ENCODE measurements at places on chromosomes 1 and 21. TPM values are rescaled to one million over a fixed set of nuclear protein-coding genes. Genes with fewer than 3 reads are reported as not detected.

LCE2C gene
- total RNA-seq = not detected

BCAN gene
- not detected for total RNA-seq

PLCH2 gene
- 0.31 TPM for total RNA-seq

ADORA1 gene
- total RNA-seq = 2.2 TPM

CNR2 gene
- 0.09 TPM for total RNA-seq

LCK gene
- total RNA-seq = 6.8 TPM

DLGAP3 gene
- total RNA-seq = 0.28 TPM

FCGR3B gene
- 3.7 TPM for total RNA-seq

PBX1 gene
- 56.0 TPM for total RNA-seq

LHX4 gene
- total RNA-seq = 0.28 TPM

LHX8 gene
- not detected for total RNA-seq

CSMD2 gene
- 0.60 TPM for total RNA-seq

PFKFB2 gene
- total RNA-seq = 4.0 TPM

SLC9C2 gene
- 0.56 TPM for total RNA-seq

PRPF38A gene
- 24.0 TPM for total RNA-seq

DIRAS3 gene
- total RNA-seq = 3.4 TPM

SEMA4A gene
- total RNA-seq = 35.1 TPM

- no peak for DNase-seq
Observed at GRCh38 chr1:171055966-171056643, 34.6 kb upstream of the FMO3 start.

- DNase-seq = no peak
Observed at GRCh38 chr1:172781513-172782140, 122.7 kb downstream of the FASLG start.

GRCh38 chr1:51313268-51313852, 17.0 kb downstream of the TTC39A start:
- no peak for DNase-seq

GRCh38 chr1:59062743-59063142, 234.2 kb upstream of the FGGY start:
- no peak for DNase-seq

- DNase-seq = no peak
Observed at GRCh38 chr1:41955461-41956159, 36.9 kb upstream of the HIVEP3 start.

GRCh38 chr1:67241200-67241746, 66.4 kb upstream of the IL12RB2 start:
- no peak for DNase-seq

GRCh38 chr1:11671205-11671543, 7.2 kb downstream of the FBXO6 start:
- DNase-seq = no peak

DNA sequence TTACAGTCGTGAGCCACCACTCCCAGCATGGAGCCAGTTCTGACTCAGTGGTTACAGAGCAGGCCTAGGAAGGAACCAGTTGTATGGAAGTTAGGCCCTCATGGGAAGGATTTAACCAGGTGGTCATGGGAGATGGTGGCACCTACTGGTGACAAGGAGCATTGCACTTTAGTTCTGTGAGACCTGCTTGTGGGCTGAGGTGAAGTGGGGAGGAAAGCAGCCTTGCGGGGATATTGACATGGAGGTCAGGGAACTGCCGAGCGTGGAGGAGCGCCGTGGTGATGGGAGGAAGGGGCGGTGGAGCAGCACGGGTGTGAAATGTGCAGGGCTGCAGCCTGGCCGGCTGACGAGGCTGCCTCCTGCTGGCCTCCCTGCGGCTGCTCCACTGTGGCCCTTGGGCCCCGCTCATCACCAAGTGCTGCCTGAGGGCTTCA, 100.4 kb downstream of the GALNT2 start:
- DNase-seq = no peak

DNA sequence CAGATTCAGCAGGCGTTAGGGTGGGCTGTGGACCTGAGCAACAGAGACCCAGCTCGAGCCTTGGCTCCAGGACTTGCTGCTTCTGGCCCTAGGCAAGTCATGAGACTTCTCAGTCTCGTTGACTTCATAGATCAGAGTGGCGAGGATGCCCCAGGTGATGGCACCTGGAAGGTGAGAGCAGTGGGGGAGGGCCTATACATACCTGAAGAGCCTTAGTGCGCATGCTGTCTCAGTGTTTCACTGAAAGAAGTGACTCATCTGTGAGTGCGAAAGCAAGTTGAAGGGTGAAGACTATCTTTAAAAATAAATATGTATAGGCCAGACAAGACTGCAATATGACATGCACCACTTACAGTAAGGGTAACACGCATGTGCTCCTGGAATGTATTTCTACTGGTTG, 10.1 kb downstream of the PLEKHA6 start:
- no peak for DNase-seq

DNA sequence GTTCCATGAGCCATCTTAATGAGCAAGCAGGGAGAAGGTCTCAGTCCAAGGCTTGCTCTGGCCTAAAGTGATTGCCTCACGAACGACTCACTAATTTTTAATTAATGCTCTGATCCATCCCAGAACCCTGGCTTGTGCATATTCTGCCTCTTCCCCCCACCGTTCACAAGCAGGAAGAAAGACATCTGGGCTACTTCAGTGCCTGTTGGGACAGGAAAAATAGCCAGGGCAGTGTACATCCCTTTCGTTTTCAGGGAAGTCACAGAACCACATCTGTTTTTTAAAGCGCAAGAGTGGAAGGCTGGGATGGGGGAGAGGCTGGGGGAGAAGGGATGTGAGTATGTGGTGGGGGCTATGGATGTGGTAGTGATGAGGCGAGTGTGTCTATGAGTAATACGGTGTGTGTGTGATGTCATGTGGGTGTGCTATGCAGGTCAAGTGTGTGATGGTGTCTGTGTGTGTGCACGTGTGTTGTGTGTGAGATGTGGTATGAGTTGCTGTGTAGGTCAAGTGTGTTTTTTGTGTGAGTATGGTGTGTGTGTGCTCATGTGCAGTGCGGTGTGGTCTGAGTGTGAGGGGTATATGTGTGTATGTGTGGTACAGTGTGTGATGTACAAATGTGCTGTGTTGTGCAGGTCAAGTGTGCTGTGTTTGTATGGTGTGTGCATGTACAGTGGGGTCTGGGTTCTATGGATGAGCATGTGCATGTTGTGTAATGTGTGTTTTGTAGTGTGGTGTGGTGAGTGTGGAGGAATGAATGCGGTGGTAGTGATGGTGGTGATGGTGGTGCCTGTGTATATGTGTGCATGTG, 64.9 kb upstream of the SYT6 start:
- DNase-seq = no peak

DNA sequence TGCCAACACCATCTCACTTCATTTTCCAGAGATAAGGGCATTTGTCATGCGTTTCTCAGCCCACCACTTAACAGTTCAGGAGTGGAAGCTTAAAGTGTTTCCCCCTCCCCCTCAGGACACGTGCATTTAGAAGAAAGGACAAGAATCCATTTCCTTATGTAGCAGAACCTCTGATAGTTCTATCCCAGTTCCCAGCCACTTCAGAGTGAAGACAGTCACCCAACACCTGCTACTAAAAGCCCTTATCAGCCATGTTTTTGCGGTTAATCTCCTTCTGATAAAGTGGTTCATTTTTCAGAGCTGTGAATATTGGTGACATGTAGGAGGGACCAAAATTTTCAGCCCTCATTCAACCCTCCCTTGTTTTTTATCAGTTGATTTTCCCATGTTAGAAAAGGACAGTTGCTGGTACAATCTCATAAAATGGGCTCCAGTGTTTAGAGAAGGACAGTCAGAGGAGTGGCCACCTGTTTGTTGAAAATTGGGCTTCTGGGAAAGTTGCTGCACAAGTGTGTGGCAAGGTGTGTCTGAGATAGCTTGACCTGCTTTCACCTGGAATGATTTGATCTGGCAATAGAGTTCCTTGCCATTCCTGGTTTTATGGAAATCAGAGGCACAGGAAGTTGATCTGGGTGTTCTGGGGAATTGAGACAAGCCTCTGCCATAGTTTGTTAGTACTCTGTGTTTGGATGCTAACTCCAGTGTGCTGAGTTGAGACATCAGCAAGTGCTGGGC, 114.0 kb downstream of the PPP1R12B start:
- DNase-seq = no peak

DNA sequence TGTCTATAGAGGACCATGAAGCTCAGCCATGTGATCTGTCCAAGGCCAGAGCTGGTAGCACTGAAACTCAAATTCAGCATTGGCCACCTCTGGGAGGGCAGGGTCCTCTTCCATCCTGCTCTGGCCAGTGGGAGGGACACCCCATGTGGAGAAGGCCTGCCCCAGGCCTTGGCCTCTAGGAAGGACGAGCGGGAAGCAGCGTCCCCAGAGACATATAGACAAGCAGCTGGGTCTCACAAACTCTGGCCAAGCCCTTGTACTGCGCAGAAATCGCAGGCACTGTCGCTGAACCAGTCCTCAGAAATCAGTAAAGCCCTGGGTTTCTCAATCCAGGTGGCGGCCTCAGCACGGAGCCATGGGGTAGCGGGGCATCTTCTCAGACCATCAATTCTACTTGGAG, 180.7 kb downstream of the HIVEP3 start:
- DNase-seq = no peak

DNA sequence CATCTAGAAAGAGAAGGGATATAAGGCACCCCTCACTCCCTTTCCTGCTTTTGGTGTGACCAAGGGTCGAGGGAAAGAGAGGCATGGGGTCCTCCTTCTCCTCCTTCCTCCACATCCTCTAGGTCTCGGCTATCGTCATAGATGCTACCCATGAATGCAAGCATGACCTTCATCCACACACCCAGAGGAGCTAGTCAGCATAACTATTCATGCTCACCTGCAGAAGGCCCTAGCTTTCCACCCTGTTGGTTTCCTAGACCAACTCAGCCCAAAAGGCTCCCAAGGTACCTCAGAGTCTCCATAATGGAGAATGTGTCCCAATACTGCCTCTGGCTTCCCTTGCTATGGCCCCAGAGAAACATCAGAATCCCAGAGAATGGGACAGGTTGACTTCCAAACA, 33.2 kb downstream of the MSTO1 start:
- DNase-seq = no peak

DNA sequence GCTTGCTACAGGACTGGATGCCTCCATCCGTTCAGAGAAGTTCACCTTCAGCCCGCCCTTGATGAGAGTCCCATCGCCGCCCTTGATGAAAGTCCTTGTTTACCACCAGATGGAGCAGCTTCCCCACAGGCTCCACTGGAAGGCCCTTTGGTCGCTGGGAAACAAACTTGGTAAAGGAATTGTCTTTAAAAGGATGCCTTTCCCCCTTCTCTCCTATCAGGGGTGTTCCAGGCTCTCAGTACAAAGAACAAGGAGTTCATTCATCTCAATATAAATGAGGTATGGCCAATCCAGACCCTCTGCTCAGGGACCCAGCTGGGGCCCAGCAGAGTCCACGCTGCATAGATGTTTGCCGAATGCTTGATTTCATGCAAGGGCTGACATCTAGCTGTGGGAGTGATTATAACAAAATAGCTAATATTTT, 50.8 kb downstream of the CAPN9 start:
- no peak for DNase-seq

DNA sequence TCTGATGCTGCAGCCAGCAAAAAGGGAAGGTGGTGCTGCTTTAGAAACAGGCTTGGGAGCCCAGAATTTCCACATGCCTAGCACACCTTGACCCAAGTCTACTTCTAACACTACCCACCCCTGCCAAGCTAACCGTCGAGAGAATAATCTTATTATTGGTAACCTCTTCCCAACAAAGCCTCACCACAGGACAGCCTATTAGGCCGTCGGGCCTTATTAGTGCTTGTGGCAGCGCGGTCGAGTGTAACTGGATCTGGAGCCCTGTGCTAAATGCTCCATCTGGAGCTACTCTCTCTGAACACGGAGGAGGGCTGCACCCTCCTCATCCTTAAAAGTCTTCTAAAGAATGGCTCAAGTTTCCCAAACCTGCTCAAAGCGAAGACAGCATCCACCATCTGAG, 165.5 kb upstream of the NFIA start:
- DNase-seq = no peak

GRCh38 chr21:43289966-43290365, 121.2 kb downstream of the CRYAA start:
- DNase-seq = no peak

DNA sequence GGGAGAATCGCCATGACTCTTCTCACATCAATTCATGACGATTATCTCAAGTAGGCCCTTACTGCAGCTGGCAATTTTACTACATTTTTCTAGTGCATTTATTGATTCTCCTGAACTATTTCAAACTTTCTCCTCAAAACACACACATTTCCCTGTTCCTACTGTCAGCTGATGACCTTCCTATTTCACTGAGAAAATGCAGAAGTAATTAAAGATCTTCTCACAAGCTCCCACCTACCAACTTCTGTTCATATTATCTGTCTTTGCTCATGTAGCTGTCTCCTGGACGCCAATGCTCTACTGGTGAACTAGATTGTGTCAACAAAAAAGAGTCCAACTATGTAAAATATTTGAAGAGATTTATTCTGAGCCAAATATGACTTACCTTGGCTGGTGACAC, 36.4 kb upstream of the FASLG start:
- no peak for DNase-seq

- no peak for DNase-seq
Observed at GRCh38 chr1:162696286-162696862, 64.1 kb downstream of the DDR2 start.

- DNase-seq = no peak
Observed at GRCh38 chr1:192807211-192808162, 1.4 kb upstream of the RGS2 start.

DNA sequence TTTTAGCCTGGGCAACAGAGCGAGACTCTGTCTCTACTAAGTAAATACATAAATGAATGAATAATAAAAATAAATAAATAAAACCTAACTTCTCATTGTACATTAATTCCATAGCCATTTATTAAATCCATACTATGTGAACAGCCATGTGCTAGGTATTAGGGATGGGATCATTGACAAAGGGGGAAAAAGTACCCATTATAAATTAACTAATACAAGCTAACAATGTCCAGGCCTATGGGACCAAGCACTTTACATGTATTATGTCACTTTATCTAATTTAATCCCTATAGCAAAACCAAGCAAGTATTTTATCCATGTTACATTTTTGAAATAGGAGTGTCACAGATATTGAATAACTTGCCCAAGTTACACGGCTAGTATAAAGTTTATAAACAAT, 2.6 kb upstream of the CDC7 start:
- no peak for DNase-seq

GRCh38 chr1:42993502-42994136, 35.0 kb upstream of the SLC2A1 start:
- DNase-seq = no peak

GRCh38 chr1:58304346-58304975, 242.1 kb downstream of the OMA1 start:
- no peak for DNase-seq
